NCI-H446 (cell line): ENCODE measurements at places on chromosomes 2 and 18.
A peak's percentile ranks its signal among the peaks of the same experiment; 100 is the strongest.

- DNase-seq, result no peak
Observed at GRCh38 chr2:139217641-139218040, 437.5 kb upstream of the NXPH2 start.

- no peak for DNase-seq
Observed at GRCh38 chr2:147181351-147182029, 663.3 kb upstream of the ACVR2A start.

DNA sequence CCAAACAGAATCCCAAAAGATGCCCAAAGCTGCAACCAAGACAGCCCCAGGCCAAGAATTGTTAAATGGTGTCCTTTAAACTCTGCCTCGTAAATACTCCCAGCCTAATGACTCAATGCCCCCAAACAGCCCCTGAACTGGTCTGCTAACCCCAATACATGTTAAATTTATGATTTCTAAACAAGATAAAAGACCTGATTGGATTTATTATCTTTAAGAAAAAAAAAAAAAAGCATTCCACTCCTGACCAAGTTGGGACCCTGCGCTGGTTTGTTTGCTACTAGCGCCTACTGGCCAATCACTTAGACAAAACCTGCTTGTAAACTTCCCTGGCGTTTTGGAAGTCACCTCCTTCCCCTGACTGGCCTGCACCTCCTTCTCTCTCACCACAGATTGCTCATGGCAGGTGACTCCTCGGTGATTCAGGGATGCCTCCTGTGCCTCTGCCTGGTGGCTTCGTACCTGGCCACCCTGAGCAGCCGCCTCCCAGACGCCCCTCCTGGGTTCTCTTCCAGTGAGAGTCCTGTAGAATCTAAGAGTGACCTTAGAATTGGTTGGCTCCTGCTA lies 121.3 kb downstream of the BCL11A start:
- DNase-seq, result no peak

DNA sequence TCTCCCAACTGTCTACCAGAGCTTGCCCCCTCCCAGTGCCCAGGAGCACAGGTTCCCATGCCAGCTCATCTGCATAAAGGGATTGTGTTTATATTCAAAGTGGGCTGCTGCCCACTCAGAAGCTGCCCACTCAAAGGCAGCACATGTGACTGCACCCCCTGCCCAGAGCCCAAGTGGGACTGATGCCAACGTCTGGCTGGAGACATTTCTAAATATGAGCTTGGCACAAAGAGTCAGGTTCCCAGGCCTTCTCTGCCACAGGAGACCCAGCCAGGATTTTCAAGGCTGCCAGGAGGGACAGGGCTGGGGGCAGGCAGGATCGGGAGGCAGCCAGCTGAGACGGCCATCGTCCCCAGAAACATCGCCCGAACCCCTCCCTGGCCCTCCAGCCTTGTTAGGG lies 67.1 kb downstream of the ZBTB7C start:
- peak; percentile 45 for DNase-seq

DNA sequence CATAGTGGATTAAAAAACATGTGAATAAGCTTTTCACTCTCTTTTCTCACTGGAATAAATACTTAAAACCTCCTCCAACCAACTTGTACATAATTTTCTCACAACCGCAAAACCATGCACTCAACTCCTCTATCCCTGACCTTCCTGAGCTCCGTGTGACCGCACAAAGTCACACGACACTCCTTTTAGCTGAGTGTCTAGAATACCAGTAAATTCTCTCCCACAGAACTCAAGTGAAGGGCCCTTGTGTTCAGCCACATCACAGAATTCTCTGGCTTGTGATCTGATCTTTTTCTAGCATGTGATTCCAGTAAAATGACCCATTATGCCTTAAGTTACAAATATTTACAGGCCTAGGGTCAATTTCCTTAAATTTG lies 91.2 kb upstream of the ARL4C start:
- DNase-seq, result no peak

- DNase-seq, result no peak
Observed at GRCh38 chr2:128793404-128793803, 474.7 kb upstream of the HS6ST1 start.

- no peak for DNase-seq
Observed at GRCh38 chr2:236341067-236341466, 76.9 kb upstream of the ASB18 start.

DNA sequence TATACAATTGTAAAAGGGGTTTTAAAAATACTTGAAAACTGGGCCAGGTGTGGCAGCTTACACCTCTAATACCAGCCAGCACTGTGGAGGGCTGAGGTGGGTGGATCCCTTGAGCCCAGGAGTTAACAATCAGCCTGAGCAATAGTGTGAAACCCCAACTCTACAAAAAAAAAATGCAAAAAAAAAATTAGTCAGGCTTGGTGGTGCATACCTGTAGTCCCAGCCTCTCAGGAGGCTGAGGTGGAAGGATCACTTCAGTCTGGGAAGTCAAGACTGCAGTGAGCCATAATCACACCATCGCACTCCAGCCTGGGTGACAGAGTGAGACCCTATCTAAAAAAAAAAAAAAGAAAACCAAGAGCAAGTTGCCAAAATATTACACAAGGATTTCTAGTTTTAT lies 182.7 kb downstream of the UBE2E3 start:
- no peak for DNase-seq

GRCh38 chr2:56687169-56687568 lies 503.4 kb downstream of the CCDC85A start:
- DNase-seq, result no peak

DNA sequence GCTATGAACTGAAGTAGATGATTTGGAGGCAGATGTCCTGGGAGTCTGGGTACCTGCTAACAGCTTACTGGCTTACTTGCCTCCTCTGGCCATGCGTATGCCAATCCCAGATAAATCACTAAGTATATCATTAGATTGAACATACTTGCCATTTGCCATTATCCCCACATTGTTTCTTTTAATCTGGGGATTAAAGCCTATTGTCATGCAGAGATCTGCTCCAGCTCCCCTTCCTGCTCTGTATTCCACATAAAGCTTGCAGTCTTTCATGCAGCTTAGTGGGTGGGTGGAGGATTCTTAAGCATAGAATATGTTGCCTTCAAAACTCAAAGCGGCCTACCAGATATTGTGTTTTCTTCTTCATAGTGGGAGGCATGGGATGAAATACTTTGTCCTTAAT lies 311.8 kb upstream of the MMADHC start:
- DNase-seq, result no peak

DNA sequence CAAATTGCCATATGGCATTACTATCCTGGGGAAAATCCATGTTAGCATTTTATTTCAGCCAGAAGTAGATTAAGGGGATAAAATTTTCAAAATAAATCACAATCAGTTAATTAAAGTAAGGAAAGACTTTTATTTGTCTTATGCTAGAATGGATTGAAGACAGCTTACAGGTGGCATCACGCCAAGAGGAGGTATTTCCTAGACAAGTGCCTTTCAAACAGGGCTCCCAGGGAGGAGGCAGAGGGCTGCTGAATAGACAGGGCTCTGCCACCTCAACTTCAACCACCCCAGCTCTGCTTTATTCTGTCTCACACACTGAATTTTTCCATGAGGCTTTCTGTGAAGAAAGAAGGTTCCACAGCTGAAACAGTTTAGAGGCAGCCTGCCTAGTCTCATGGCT lies 12.2 kb downstream of the CCDC68 start:
- no peak for DNase-seq

- no peak for DNase-seq
Observed at GRCh38 chr2:42756966-42757513, 6.9 kb downstream of the OXER1 start.

GRCh38 chr2:11482473-11483035 lies 16.6 kb upstream of the E2F6 start:
- no peak for DNase-seq

GRCh38 chr2:214156971-214157370 lies 253.9 kb upstream of the VWC2L start:
- DNase-seq, result no peak

DNA sequence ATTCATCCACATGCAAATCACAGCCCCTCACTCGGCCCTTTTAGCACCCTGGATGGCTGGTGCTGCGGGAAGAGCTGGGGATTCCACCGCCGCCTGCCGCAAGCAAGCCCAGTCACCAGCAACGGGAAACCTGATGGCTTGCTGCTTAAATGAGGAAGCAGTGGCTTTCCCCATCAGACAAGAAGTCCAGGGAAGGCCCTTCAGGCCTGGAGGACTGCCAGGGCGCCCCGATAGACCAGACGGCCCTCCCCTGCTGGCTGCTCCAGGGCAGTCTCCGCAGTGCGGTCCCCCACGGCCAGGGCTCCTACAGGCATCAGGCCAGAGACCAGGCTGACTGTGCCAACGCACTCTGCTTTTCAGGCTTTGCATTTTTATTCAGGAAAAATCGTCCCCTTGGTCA lies 439.1 kb downstream of the EIPR1 start:
- no peak for DNase-seq

- DNase-seq, result peak; percentile 11
Observed at GRCh38 chr2:237968048-237968862, 1.4 kb downstream of the UBE2F start.

DNA sequence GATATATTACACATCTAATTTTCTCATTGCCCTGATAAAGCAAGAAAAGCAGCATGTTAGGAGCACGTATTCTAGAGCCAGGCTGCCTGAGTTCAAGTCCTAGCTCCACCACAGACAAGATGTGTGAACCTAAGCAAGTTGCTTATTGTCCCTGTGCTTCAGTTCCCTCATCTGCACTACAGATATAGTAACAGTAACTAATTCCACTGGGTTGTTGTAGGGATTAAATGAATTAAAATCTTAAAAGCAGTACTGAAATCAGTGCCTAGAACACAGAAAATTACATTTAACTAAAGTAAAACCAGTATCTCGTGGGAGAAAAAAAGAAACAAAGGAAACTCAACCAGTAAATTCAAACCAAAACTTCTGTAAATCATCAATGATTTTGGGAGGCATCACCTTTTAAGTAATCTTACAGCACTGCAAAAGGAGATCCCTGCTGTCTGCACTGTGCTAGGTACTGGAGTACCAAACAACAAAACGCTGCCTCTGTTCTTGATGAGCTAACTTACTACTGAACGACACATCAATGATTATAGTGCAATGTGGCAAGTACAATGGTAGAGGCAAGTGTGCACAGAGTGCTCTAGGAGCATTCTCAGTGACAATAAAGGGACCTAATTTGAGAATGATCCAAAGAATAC lies 7.9 kb downstream of the MAP3K2 start:
- no peak for DNase-seq

DNA sequence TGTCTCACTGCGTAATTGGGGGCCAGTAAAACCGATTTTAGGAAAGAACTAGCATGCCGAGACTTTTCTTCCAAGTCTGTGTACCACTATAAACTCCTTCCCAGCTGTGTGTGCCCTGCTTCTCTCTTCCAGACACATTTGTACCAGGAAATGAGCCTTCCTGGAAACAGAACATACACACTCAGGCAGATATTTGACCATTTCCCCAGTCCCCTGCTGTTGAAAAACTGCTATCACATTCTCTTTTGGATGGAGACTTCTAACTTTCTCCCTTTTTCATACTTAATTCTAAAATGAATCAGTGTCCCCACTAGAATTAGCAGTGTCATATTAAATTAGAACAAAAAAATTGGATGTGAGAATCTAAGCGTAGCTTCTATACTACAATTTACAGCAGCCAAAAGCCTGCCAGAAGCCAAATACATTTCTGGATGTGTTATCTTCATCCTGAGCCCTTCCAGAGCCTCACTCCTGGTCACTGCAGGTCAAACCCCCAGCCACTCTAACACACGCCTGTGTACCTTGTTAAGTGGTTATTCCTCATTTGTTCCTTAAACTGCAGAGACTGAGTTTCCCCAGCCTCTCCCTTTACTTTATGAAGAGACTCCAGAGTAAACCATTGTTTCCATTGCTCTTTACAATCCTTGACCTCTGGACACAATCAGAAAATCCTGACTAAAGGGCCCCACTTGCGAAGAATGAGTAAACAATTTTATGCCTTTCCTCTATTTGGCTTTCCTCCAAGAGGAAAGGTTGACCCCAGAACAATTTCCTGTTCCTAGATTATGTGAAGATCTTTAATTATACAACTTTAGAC lies 20.4 kb downstream of the DSG4 start:
- no peak for DNase-seq

GRCh38 chr2:23200068-23200786 lies 184.8 kb upstream of the KLHL29 start:
- DNase-seq, result no peak

DNA sequence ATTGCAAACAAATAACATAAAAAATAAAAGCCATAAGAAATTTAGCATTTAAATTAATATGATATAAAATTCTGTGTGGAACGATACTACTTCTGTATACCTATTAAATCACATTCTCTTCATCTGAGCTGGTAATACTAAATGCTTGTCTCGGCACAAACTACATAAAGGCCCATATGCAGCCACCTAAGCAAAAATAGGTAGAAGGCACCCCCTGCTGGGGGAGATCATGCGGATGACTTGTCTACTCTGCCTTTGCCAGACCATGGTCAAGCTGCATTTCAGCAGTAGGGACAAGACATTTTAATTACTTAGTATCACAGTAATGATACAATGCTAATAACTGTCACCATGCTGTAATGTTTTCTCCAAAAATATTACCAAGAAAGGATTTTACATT lies 108.0 kb downstream of the CDH19 start:
- peak; percentile 36 for DNase-seq

- no peak for DNase-seq
Observed at GRCh38 chr2:28977176-28977875, 3.8 kb upstream of the TOGARAM2 start.

GRCh38 chr2:25814681-25815080 lies 63.6 kb downstream of the ASXL2 start:
- DNase-seq, result no peak

DNA sequence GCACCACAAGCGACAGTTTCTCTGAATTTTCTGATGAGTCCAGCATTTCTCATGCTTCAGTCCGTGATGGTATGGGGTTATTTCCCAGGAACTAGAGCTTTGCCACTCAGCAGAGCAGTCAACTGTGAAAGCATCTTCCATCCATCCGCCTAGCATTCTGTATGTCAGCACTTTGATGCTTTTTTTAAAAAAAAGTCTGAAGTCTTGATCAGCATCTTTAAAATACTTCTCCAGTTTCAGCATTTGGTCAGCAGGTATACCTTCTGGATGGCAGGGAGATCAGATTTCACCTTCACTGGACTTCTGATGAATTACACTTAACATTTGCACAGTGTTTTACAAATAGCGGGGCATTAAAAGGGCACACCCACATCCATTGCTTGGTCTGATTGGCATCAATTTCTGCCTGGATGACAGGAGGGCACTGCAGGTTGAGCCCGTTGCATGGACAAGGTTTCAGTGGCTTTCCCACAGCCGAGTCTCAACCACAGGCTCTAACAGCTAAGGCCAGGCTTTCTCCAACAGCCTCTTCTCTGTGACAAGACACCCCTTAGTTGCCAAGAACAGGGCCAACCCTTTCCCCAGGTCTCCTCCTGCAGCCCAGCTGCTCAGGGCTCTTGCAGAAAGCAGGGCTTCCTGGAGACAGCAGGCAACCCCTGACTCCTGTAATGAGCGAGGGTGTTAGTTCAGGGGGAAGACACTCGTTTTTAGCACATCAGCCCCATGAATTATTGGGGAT lies 54.0 kb downstream of the EMILIN2 start:
- no peak for DNase-seq
